ENCODE measurements at places on chromosomes 13 and 19.

DNA sequence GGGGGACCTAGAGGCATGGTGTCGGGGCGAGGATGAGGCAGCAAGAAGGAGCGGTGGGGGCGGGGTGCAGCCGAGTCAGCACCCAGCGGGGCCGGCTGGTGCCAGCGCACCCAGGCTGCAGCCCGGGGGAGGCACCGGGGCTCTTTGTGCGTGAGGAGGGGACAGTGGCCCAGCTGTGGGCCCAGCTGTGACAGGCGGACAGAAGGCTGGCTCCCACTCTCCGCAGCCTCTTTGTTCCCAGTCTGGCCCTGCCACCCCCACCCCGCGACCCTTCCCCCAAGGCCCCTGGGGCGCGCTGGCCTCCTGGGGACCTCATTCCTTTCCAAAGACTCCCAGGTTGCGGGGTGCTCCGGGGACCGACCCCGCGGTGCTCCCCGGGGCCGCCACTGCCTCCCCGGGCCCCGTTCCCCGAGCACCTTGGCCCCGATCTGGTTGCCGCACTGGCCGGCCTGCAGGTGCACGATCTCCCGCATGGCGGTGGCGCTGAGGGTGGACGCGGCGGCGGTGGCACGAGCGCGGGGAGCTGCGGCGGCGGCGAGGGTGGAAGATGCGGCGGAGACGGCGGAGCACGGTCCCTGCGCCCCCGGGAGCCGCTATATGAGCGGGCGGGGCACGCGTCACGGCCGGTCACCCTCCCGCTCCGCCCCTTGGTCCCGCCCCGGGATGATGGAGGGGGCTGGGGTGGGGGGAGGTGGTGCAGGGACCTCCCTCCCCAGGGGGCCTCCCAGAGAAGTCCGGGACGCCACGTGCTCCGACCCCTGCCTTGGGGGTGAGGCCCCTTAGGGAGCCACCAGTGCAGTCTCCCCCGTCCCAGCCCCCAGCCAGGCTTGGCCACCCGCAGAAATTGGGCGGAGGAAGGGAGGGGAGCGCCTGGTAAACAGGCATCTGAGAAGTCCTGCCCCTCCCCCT, at the start of gene TUBB4A:
Gene TUBB4A, minus strand, starts transcription at position 570 of the 909 bp plus-strand sequence. Its CDS starts 97 bp downstream, at position 473.
- no peak for DNase-seq

- no peak for DNase-seq
Observed at GRCh38 chr19:49687566-49688316, 1.7 kb upstream of the ADM5 start.

- DNase-seq: no peak
Observed at GRCh38 chr19:11199517-11199916, 2.2 kb upstream of the KANK2 start.

- DNase-seq: peak; percentile 45
Observed at GRCh38 chr13:19782049-19782726, 557 bp downstream of the PSPC1 start.

- DNase-seq: no peak
Observed at GRCh38 chr19:5439452-5439851, 15.8 kb upstream of the ZNRF4 start.

- DNase-seq: no peak
Observed at GRCh38 chr19:49829721-49830120, 11.6 kb downstream of the MED25 start.

GRCh38 chr19:51511353-51511752, 9.8 kb upstream of the SIGLEC12 start:
- peak; percentile 5 for DNase-seq

DNA sequence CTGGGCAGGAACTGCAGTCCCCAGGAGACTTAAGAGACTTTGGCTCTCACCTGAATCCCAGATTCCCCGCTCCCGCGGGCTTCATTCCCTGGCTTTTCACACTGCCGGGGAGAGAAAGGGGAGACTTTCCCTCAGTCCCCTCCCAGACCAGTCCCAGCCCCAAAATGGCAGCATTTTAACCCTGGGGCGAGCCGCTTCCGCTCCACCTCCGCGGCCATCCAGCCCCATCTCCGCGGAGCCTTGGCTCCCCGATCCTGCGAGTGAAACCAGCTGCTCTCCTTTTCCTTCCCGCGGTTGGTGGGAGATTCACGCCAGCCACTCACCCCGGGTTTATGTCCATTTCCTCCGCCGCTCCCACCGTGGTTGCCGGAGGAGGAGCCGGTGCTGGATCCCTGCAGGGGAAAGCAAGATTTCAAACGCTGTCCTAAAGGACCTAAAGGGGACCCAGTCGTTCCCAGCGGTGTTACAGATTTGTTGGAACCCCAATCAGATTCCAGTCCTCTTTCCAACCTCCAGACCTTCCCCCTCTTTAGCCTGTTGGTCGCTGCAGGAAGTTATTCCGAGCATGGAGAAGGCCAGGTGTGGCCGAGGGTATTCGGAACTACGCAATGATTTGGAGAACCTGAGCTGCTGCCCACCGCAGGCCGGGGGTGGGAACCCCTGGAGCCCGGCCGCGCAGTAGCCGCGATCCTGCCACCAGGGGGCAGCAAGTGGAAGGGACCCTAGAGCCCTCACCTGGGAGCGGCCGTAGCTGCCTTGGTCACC, 3.4 kb downstream of the DMKN start:
- peak; percentile 51 for DNase-seq

GRCh38 chr13:59178344-59178743, 985.4 kb downstream of the DIAPH3 start:
- DNase-seq: peak; percentile 4
